ENCODE measurements at places on chromosomes 11 and 22.

GRCh38 chr11:42674436-42674835, 637.4 kb upstream of the API5 start:
- no peak for DNase-seq

DNA sequence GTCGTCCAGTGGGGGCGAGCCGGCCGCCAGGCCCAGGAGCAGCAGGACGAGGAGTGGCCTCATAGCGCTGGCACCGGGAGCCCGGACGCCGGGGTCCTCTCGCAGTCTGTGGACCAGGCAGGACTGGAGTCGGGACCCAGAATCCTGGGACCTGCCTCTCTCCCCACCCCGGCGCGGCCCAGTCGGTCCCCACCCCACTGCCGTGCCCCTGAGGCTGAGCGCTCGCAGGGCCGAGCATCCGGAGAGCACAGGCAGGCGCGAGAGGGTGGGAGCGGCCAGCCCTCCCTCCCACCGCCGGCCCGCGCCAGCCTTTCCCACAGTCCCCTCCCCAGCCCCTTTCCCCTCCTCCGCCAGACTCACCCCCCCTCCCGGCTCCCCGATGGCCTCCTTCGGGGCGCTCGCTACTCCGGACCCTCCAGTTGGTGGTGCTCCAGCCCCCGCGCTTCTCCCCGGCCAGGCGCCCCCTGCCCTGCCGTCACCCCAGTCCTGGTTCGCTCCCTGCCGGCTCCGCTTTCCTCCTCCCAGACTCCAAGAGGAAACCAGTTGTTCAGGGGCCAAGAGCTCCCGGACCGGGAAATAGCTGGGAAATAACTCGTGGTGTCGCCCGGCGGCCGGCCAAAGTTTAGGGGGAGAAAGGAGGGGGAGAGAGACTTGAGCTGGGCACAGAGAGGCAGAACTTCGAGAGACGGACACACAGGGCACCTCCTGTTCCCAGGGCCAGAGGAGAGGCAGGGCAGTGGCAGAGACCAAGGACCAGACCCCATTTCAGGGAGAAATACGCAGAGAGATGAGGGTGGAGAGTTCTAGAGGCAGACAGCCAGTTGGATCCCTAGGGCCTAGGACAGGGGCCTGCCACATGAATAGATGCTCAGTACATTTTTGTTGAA, at the start of gene C1QTNF5:
Gene C1QTNF5, minus strand, starts transcription at position 549 of the 887 bp plus-strand sequence. Its CDS starts 486 bp downstream, at position 63.
- DNase-seq = no peak

DNA sequence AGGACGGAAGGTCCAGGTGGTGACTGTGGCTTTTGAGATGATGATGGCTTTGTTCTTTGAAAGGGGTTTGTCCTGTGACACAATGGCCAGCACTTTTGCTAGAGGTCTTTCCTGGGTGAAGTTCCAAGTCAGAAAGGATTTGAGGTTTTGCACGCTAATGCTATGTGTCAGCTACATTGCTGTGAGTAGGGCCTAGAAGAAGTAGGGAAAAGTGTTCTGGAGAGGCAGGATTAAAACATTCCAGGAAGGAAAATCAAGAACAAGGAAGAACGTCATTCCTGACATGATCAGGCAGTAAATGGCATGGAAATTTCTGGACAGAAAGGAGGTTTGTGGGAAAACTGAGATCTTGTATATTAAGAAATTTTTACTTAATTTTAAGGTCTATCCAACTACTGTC, 290.7 kb downstream of the NTM start:
- no peak for DNase-seq

- DNase-seq = no peak
Observed at GRCh38 chr11:130318031-130318673, 3.4 kb upstream of the ZBTB44 start.

DNA sequence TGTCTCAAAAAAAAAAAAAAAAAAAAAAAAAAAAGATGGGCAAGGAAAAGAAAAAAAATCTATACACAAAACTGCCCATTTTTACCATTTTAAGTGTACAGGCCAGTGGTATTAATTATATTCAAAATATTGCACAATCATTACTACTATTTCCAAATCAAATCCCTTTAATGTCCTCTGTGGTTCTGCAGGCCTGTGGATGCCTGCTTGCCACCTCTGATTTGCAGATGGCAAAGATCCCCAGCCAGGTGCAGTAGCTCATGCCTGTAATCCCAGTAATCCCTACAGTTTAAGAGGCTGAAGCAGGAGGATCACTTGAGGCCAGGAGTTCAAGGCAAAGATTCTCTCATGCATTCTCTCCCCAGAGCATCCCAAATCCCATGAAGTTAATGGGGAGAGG, 20.2 kb downstream of the RFPL1 start:
- no peak for DNase-seq

GRCh38 chr22:25482868-25483639, 81.4 kb upstream of the GRK3 start:
- no peak for DNase-seq
